ENCODE measurements at places on chromosomes 3 and 15.

DNA sequence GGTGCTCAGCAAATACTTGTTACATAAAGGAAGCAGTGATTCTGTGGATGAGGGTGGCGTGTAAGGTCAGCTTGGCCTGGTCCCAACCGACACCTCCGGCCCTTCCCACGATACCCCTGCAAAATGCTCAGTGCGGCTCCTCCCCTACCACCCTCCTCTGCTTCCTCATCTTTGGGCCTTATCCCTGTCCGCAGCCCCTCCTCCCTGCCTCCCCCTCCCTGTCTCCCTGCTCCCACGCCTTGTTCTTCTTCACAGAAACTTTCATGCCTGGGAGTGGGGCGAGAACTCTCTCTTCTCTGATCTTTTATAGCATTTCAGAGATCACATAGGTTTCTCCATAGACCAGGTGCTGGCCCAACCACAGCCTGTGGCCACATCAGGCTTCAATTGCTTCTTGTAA is 75.0 kb upstream of the ATP2B2 start:
- no peak for DNase-seq

DNA sequence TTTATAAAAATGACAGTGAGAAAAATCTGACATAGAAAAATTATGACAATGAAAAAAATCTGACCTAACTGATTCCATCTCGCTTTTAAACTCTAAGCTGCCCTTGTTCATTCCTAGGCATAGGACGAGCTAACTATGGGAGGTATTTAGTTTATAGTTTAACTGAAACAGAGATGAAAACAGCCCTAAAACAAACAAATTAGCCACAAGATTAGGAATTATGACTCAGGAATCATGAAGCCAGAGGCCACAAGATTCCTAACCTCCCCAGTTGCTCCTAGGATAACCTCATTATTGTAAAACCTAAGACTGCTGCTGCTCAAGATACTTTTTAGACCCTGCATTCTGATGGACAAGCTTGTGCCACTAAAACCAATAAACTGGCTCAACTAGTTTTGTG is 122.7 kb upstream of the MNS1 start:
- no peak for DNase-seq

- no peak for DNase-seq
Measured at GRCh38 chr15:82124331-82125263, 78.8 kb upstream of the MEX3B start.

DNA sequence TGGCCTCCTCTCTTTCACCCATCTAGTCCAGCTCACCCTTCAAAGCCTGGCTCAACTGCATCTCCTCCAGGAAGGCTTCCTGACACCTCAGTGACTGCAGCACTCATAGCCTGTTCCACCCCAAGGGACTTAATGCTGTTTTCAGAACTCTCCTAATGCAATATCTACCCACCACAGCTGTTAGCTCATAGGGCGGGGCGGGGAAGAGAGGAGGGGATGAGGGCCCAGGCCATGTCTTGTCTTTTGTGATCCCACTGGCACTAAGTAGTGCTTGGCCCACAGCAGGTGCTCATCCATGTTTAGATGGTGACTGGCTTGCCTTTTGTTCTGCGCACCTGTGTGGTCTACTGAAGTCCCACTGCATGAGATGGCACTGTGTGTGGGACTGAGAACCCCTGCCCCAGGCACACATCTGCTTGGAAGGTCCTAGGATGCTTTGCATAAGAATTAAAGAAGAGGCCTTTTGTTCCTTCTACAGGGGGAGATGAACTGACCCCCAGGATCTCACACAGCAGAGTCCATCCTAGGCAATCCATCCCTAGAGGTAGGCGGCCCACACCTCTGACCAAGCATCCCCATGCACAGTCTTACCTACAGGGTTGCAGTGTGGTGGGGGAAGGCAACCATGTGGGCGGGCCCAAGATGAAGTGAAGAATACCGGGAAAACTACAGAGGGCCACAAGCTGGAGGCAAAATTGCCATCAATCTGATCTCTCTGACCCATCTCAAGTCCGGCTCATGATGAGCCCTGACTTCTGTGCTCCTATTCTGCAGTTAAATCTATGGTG is 23.0 kb downstream of the SLC12A8 start:
- DNase-seq, result no peak

- no peak for DNase-seq
Measured at GRCh38 chr3:60101621-60102020, 1051.8 kb upstream of the CFAP20DC start.

GRCh38 chr3:72760225-72760624 is 88.0 kb downstream of the SHQ1 start:
- DNase-seq, result no peak

DNA sequence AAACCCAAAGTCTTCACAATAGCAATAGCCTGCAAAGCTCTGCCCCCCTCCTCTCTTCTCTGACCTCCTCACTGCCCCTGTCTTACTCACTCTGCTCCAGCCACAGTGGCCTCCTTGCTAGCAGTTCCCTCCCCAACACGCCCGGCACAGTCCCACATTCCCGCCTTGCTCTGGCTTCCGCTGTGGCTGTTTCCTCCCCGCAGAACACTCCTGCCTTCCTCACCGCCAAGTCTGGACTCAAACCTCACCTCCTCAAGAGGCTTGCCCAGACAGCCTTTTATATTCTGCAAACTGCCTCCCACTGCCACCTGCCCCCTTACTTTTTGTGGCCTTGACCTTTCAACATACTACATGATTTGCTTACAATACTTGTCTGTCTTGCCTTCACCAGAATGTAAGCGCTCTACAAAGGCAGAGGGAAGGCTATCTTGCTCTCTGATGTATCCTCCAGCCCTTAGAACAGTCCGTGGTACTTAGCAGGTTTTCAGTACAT is 406 bp upstream of the MPI start:
- no peak for DNase-seq

DNA sequence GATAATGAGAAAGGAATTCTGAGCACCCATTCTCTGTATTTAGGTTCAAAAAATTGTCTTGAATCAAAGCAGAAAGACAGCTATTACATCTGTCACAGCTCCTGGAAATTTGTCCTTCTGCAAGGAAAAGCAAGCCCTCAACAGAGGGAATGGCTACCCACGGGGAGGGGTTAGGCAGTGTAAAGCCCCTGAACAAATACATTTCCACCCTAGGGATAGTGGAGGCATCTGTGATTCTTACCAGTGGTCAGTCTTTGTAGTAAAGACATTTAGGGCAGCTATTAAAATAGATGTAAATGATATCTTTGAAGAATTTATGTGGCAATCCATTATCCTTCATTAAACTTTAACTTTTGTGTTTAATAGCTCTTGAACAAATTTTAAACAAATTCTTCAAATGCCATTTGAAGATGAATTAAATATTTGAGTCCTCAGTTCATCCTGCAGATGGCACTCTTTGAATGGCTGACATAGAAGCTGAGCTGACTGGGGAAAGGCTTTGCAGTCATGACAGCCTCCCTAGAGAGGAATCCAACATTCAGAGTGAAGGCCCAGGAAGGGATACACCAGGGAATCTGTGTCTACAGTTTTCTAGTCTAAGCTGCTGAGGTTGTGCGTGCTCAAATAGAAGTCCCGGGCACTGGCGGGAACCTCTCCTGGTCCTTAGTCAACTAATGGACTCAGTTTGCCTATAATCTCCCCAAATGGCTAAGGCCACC is 359.7 kb upstream of the ROPN1 start:
- peak; percentile 63 for DNase-seq

- DNase-seq, result no peak
Measured at GRCh38 chr3:197216914-197217313, 81.5 kb downstream of the DLG1 start.

GRCh38 chr3:64331605-64332004 is 106.3 kb upstream of the PRICKLE2 start:
- DNase-seq, result no peak

GRCh38 chr3:189841473-189842205 is 210.4 kb downstream of the TP63 start:
- peak; percentile 19 for DNase-seq

GRCh38 chr3:66431494-66431893 is 69.3 kb downstream of the LRIG1 start:
- DNase-seq, result peak; percentile 43

GRCh38 chr15:32956711-32957110 is 237.8 kb downstream of the FMN1 start:
- no peak for DNase-seq

DNA sequence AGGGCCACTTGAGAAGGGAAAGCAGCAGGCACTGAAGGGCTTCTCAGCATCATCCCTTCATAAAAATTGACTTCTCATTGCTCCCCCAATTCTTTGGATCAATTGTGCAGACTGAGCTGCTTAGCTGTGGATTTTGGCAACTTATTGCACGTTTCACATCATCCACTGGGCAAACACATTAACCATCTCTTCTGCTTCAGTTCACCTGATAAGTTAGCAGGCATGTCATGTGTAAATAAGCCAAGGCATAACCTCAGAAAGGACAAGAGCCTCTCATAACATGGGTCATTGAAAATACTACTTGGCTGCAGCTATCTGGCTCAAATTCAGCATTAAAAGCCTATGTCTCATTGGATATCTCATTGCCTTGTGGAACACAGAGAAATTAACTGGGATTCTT is 366.5 kb downstream of the LRRC3B start:
- no peak for DNase-seq

DNA sequence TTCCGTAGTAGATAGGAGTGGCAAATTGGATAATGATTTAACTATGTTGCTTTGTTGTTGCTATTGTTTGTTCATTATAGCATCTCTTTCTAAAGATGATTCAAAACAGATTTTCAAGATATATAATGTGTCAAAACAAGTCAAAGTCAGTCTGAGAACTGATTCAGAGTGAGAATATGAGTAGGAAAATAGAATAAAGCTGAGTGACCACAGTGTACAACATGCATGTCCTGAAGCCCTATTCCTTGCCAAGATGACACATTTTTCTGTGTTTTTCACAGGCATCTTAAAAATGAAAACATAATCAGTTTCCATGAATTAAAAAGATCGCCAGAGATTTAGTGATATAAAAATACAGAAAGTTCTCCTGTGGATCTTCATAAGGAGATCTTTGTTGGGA is 57.0 kb upstream of the THRB start:
- DNase-seq, result no peak

DNA sequence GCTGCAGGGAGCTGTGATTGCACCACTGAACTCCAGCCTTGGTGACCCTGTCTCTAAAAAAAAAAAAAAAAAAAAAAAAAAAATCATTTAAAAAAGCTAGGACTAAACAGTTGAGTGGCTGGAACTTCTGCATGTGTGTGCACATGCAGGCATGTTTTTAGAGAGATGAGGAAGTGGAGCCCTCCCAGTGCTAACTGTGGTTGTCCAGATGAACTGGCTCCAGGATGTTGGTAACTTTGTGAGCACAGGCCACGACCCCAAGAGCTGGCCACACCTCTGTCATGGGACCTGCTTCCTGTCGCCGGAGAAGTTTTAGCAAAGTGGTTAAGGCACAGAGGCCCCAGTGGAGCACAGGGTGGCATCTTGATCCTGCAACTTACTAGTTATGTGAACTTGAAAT is 27.0 kb downstream of the CHCHD6 start:
- DNase-seq, result no peak

GRCh38 chr3:61422945-61423673 is 138.3 kb upstream of the PTPRG start:
- DNase-seq, result no peak

GRCh38 chr15:72740219-72740618 is 43.3 kb downstream of the ADPGK start:
- no peak for DNase-seq

- no peak for DNase-seq
Measured at GRCh38 chr3:63557912-63558311, 94.6 kb upstream of the SNTN start.

- no peak for DNase-seq
Measured at GRCh38 chr3:12541625-12542024, 3.7 kb downstream of the MKRN2OS start.

- DNase-seq, result no peak
Measured at GRCh38 chr3:185353823-185354614, 8.9 kb upstream of the MAP3K13 start.

DNA sequence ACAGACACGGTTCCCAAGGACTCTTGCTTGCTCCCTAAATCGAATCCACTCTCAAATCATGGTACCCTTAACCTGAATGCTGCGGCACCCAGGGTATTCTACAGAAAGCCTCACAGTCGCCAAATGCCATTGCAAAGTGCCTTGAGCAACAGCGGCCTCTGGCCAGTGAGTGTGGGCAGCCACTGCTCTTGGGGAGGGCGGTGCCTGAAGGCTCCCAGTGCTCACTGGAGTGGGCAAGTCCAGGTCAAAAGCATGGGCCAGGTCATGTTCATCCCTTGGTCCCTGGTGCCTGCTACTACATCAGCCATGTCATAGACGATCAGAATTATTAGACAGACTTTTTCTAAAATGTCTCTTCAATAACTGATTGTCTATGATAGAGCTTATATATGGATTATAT is 82.5 kb downstream of the ADAMTS17 start:
- no peak for DNase-seq

DNA sequence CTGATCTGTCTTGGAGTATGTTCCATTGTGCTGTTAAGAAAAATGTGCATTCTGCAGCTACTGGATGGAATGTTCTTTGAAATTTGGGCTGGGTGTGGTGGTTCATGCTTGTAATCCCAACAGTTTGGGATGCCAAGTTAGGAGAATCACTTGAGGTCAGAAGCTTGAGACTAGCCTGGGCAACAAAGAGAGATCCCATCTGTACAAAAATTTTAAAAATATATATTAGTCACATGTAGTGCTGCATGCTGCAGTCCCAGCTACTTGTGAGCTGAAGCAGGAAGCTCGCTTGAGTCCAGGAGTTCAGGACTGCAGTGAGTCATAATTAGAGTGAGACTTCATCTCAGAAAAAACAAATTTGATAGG is 62.8 kb upstream of the PLSCR4 start:
- DNase-seq, result peak; percentile 16

GRCh38 chr3:196969660-196970546 is 1.3 kb upstream of the PIGZ start:
- no peak for DNase-seq

DNA sequence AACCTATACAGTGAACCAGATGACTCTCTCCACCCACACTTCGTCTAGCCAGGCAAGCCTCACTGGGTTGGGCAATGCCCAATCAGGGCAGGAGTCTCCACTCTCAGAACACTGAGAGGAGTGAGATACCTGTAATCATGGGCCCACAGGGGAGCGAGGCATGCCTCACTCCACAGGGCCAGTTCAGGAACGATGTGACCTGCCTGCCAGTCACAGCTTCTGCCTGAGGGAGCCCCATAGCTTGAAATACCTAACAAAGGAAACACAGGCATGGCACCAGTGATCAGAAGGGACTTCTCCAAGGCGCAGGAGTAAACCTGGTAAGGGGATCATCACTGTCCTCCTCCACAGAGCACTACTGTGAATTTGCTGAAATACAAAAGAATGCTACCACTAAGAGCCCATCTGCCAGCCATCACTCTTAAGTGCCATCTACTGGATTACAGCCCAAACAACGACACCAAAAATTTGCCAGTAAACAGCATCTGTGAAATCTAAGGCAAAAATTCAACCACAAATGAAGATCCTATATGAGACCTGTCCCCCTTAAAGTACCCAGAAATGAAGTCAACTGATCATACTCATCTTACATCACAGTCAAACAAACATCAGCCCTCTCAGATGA is 689.9 kb upstream of the SEMA6D start:
- no peak for DNase-seq

GRCh38 chr15:60544581-60545264 is 65.8 kb upstream of the ICE2 start:
- no peak for DNase-seq

- DNase-seq, result no peak
Measured at GRCh38 chr3:98038286-98038685, 3.2 kb upstream of the GABRR3 start.

- DNase-seq, result no peak
Measured at GRCh38 chr3:171977860-171978259, 61.5 kb upstream of the FNDC3B start.

- no peak for DNase-seq
Measured at GRCh38 chr15:39596358-39597051, 15.6 kb downstream of the THBS1 start.

- no peak for DNase-seq
Measured at GRCh38 chr3:156471431-156471830, 83.5 kb downstream of the SSR3 start.
